Anterior cingulate cortex (tissue), 58 donors: ENCODE measurements at places on chromosomes 4 and X.

DNA sequence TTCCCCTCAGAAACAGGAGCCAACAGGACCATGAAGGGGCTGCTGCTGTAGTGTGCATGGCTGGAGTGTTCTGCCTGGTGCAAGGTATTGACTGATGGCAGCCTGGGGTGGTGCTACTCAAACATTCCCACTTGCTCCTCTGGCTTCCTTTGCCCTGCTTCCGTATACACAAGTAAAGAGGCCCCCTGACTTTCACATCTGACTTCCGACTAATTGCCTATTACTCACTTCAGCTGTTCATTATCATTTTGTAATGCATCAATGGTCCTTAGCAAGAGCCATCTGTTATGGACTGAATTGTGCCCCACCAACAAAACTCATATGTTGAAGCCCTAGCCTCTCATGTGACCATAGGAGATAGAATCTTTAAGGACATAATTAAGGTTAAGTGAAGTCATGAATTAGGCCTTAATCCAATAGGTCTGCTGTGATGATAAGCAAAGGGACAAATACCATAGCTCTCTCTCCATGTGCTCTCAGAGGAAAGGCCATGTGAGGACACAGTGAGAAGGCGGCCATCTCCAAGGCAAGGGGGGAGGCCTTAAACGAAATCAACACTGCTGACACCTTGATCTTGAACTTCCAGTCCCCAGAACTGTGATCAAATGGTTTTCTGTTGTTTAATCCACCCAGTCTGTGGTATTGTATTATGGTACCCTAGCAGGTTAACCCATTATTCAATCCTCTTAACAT is 122.5 kb upstream of the CLNK start:
- no peak for DNase-seq

- no peak for DNase-seq
Observed at GRCh38 chrX:155216940-155217440, 730 bp downstream of the VBP1 start.

- no peak for DNase-seq
Observed at GRCh38 chrX:121863976-121864375, 816.6 kb downstream of the GLUD2 start.

GRCh38 chr4:102438396-102439235 is 62.5 kb upstream of the NFKB1 start:
- no peak for DNase-seq

DNA sequence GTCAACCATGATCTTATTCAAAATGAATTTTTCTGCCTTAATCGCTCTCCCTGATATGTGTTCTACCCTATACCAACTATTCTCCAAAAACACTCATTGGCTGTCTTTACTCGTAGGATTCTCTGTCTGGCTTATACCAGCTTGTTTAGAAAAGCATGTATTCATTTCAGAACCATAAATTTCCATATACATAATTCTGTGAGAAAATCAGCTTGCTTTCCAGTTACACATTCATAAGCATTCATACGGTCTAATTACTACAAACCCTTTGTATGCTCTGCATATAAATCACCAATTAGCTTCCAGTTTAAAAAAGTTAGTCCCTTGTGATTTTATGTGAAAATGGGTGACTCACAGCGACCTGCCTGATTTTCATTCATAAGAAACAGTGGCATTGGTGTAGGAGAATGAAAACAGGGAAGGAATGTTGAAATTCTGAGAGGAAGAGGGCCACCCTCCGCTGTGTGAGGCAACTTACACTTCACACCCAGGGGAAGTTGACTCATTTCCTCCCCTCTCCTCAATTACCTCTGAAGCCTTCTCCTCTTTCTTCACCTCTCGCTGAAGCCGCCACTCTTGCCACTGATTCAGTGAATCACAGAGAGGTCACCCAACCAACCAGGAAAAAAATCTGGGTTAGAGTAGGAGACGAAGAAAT is 63.3 kb downstream of the MEPE start:
- DNase-seq: no peak

DNA sequence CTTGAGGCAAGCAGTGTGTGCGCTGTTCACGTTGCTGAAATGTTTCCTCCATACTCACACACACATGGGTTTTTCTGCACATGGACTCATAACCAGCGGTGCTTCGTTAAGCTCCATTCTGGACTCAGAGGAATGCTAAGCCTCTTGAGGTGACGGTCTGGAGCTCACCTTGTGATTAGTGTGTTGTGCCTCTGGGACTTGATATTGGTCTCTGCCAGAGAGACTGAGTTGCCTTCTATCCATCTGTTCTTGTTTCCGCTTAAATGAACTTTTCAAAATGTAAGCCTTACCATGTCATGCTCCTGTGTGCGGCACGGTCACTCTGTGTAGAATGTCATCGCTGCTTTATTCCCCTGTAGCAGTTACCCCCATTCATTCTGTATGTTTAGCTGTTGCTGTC is 42.5 kb downstream of the ADD1 start:
- DNase-seq: no peak

GRCh38 chr4:188887905-188888304 is 748.7 kb downstream of the TRIML1 start:
- DNase-seq: no peak

GRCh38 chrX:31147175-31147574 is 75.3 kb upstream of the FTHL17 start:
- DNase-seq: no peak

DNA sequence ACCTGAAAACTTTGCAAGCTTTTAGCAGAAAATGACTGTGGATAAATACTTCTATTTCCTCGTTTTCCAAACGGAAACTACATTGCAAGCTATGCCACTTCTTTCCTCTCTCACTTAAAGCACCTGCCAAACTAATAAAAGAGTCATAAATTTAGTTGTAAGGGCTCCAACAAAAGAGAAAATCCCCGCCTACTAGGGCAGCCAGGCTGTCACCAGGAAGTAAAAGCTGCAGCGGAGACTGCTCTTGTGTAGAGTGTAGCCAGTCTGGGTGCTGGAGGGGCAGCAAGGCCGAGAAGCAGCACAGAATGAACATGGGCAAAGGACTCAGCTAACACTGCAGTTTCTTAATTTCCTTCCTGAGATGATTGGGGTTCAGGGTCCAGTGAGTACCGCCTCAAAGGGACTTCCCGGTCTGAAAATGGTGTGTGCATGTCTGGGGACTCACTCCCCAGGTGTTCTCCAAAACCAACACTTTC is 89.3 kb upstream of the MAML3 start:
- DNase-seq: no peak

DNA sequence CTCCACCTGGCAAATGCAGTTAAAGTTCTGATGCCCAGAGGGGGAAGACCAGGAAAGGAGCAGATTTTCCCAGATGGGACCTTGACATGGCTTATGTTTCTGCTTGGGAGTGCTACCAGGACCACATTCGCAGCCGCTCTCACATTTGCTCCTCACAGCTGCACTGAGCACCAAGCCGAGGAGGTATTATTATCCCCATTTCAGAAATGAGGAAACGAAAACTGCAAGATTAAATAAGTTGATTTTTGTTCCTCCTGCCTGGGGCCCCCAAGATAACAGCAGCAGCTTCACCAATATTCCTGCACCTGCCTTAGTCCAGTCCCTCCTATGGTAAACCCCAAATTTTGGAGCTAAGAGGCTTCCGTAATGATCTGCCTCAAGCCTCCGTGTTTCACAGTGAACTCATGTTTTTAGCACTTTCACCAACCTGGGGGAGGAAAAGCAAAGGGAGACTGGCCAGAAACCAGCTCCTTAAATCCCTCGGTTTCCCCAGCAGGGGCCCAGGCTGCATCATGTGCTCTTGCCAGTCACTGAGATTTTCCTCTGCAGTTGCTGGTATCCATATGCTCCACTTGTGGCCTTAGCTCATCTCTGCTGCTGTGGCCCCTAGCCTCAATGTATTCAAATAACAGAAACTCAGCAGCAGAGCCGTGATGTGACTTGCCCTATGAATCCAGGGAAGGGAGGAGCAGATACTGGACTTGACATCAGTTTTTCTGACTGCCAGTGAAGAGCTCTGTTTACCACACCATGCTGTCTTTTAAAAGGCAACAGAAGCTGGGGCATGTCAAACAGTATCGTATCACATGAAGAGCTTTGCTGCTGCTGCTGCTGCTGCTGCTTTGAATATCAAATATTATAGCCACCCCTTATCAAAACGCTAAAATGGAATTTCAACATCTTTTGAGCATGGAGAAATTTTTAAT is 95.5 kb upstream of the KLHL13 start:
- no peak for DNase-seq

DNA sequence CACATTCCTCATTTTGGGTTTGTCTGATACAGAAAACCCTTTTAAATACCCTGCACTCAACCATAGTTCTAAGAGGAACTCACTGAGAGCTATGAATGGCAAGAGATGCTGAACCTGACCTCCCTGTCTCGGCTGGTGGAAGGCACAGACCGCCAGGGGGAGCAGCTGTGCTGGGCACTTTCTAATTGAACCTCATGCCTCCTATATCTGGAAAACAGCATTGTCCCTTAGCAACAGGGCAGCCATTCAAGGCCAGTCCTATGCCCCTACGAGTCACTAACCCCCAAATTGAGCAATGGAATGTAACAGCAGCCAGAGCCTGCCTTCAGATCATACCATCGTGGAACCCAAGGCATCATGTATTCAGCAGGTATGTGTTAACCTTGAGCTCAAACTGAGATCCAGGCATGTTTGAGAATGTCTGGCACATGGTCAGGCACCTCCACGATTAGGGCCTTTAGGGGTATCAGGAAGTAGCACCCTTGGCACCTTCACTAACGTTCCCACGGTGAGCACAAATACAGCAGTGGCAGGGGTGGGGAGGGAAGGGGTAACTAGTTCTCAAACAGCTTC is 5.1 kb downstream of the USP27X start:
- DNase-seq: no peak

DNA sequence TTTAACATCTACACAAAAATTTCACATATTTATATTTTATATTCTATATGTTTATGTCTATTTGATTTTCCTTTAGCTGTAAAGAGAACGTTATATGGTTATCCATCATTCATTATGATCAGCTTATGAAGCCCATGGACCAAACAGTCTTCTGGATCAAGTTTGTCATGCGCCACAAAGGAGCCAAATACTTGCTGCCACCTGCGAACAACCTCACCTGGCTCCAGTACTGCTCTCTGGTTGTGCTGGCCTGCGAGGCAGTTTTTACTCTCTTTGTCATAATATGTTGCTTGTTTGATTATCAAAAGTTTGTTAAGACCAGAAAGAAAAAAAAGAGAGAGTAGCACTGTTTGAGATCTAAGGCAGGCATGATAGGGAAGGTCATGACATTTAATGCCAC is 38.2 kb downstream of the UGT2B7 start:
- DNase-seq: no peak

DNA sequence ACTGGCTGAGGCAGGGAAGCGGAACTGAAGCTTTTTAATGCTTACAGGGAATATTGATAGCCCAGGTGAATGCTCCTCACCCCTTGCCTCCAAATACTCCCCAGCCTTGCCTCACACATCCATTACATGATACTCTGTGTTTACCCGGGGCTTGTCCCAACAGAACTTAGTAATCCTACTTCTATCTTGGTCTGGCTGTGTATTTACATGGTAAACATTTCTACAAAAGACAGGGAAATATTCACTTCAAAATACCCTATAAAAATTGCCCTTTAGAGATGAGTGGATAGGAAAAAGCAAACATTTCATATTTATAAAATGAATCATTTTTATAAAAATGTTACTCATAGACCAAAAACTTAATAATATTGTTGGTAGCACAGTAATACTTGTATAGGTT is 120.1 kb downstream of the NHS start:
- DNase-seq: no peak

- DNase-seq: no peak
Observed at GRCh38 chrX:49992853-49993252, 70.5 kb downstream of the CLCN5 start.

DNA sequence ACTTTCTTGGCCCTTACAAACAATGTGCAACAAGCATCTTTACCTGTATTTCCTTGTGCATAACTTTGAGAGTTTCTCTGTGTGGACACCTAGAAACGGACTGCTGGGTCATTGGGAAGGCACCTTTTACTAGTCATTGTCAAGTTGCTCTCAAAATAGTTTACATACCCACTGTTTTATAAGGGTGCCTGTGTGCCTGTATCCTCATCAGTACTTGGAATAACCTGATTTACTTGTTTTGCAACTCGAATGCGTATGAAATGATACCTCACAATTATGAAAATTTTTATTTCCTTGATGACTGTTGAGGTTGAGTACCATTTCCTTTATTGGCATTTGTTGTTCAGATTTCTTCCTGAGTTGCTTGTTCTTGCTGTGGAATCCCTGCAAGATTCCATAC is 150.8 kb downstream of the STIM2 start:
- DNase-seq: no peak

GRCh38 chr4:84499624-84499982 is 511 bp upstream of the NKX6-1 start:
- no peak for DNase-seq

GRCh38 chrX:17521871-17522693 is 147.1 kb downstream of the NHS start:
- no peak for DNase-seq

DNA sequence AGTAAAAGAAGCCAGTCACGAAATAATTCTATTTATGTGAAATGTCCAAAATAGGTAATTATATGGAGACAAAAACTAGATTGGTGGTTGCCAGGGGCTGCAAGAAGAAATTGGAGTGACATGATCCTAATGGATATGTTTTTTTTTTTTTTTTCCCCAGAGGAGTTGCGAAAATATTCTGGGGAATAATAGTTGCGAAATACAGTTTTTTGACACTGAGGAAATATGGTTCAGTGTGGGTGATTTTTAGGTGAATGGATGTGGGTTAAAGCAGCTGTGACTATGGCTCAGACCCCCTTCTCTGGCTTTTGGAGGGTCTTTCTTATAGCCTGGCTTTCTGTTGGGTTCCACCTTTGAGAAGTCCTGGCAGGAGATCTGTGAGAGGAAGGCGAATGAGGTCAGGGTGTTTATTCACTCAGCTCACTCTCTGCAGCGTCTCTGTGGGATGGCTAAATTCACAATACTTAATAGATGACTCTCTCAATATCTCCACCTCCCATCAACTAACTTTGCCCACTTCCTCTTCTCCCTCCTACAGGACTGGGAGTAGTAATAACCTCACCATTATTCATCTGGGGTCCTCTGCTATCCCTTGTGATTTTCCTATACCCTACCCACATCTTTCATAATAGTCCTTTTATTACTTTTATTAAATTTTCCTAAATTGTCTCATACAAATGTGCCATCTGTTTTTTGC is 15.3 kb upstream of the RAB9B start:
- no peak for DNase-seq

GRCh38 chrX:44908827-44909226 is 35.8 kb downstream of the KDM6A start:
- DNase-seq: no peak

- DNase-seq: no peak
Observed at GRCh38 chr4:152684007-152684406, 4.2 kb upstream of the TMEM154 start.

DNA sequence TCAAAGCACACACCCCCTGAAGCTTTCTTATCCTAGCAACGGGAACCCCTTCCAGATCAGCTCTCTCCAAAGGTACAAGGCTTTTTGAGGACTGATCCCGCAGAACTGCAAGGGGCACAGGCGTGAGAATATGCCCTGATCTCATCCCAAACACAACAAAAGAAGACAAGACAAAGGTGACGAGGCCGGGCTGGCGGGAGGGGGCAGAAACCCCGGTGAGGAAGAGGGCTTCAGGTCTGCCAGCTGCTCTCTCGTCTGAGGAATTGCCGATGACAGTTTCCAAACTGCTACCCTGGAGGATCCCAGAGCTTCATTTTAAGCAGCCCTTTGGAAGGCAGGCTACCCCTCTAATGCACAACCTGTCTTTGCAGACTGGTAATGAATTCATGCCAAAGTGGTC is 3.4 kb downstream of the HCFC1 start:
- no peak for DNase-seq
